ENCODE measurements at places on chromosomes 13 and 19. TPM values are rescaled to one million over a fixed set of nuclear protein-coding genes. Genes with fewer than 3 reads are reported as not detected.

The ZNF296 gene
- total RNA-seq, result not detected

The ZNF571 gene
- 5.6 TPM for total RNA-seq

The FAM216B gene
- 0.09 TPM for total RNA-seq

The HRC gene
- total RNA-seq, result not detected

The PTGER1 gene
- 25.6 TPM for total RNA-seq

The OR10H1 gene
- total RNA-seq, result not detected

The GNG7 gene
- total RNA-seq, result 0.14 TPM

The SHISA2 gene
- under 0.01 TPM for total RNA-seq

The C19orf38 gene
- 0.09 TPM for total RNA-seq

The NCAN gene
- not detected for total RNA-seq

The NOVA2 gene
- under 0.01 TPM for total RNA-seq

The FREM2 gene
- total RNA-seq, result under 0.01 TPM

The CLIP3 gene
- total RNA-seq, result 11.9 TPM

The FPR3 gene
- under 0.01 TPM for total RNA-seq

The ZNF549 gene
- total RNA-seq, result 4.7 TPM

The LAIR1 gene
- total RNA-seq, result not detected

The VSTM2B gene
- not detected for total RNA-seq

The ERICH4 gene
- total RNA-seq, result 0.09 TPM

The IRGC gene
- total RNA-seq, result not detected

The NLRP5 gene
- not detected for total RNA-seq

The ATXN8OS gene
- total RNA-seq, result not detected

The RGCC gene
- total RNA-seq, result 3.1 TPM

The IGFL2 gene
- total RNA-seq, result not detected

The DMKN gene
- total RNA-seq, result 4.0 TPM

The GJB6 gene
- not detected for total RNA-seq

The STOML3 gene
- not detected for total RNA-seq

The RYR1 gene
- total RNA-seq, result under 0.01 TPM

The ZNF878 gene
- not detected for total RNA-seq

The MYPOP gene
- 0.85 TPM for total RNA-seq

The ZNF560 gene
- 0.57 TPM for total RNA-seq

The PSG3 gene
- not detected for total RNA-seq

The KLF5 gene
- total RNA-seq, result 0.37 TPM

The FFAR3 gene
- 0.14 TPM for total RNA-seq

The KISS1R gene
- total RNA-seq, result under 0.01 TPM

The CGB5 gene
- not detected for total RNA-seq

The SIGLEC8 gene
- total RNA-seq, result not detected

The TUBA3C gene
- total RNA-seq, result not detected

The OR7C1 gene
- total RNA-seq, result not detected
